ENCODE measurements at places on chromosomes 12 and 14.
A peak's percentile ranks its signal among the peaks of the same experiment; 100 is the strongest.

GRCh38 chr12:67748743-67749040 lies 100.1 kb downstream of the DYRK2 start:
- no peak for DNase-seq

DNA sequence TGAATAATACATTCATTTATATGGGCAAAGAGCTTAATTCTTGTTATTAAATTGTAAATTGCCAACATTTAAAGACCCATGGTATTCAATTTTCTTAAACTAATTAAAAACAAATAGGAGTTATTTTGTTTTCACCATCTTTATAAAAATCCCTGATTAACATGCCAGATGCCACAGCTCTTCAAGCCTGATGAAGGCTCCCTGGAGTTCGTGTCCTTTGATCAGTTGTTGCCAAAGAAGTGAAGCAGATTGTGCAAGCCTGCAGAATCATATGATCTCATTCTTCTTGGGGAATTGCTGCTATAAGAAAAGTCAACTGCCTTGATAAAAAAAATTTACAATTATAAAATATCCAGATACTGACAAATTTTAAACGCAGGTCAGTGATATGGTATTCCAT lies 288.3 kb upstream of the PPFIA2 start:
- DNase-seq, result no peak

DNA sequence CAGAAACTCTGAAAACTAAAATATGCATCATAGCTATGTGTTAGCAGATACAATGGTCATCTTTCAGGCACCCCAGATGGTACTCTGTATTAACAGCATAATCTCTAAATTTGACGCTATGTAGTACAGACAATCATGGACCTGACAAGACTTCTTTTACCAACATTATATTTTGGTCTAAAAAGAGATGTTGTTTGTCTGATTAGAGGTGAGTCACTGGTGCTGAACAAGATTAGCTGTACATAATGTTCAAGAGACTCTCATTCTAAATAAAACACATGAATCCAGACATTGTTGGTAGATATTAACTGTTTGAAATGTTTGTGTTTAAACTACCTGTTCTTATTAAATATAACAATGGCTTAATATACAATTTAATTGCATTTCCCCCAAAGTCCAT lies 146.4 kb upstream of the LMNTD1 start:
- no peak for DNase-seq

GRCh38 chr14:30935445-30935844 lies 61.1 kb downstream of the COCH start:
- no peak for DNase-seq

DNA sequence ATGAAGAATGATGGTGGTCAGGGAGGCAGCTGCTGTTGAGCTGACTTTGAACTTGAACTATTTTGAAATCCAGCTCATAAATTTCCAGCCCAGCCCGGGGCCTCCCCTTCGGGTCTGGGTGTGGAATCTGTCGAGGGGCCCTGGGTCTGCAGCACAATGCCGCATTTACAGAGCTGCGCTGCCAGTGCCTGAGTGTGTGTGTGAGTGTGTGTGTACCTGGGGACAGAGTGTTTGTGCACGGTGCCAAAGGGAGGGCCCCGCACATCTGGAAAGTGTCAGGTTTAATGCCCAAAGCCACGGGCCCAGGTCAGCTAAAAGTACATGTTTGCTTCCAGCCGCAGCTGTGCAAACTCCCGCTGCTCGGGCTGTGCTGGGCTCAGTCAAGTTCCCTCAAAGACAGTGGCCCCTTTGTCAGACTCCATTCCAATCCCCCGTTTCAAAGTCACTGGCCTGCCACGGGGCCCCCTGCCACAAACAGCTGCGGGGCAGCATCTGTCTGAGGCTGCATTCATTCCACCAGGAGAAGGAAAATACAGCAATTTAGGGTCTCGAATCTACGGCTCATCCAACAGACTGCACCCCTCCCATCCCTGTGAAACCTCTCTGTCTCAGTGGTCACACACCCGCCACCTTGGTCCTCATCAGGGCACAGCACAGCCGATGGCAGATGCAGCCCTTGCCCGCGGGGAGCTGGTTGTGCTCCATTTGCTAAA lies 16.3 kb upstream of the RFLNA start:
- DNase-seq, result peak; percentile 54

DNA sequence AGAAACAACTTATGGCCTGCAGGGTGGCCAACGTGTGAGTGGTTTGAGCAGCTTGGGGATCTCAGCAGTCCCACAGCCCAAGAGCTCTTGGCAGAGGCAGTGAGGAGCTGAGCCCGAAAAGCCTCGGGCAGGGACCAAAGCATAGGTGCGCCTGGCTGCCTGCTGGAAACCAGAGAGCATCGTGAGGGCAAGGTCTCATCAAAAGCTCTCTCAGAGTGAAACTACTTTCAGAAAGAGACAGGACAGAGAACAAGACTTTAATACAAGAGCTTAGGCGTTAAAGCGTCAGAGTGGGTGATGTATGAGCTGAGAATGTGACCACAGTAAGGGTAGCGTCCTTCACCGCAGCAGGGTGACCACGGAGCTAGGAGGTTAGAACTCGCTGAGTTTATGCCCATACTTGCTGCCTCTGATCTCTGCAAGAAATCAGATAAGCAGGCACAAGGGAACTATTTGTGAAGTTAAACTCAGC lies 30.8 kb downstream of the LGMN start:
- DNase-seq, result no peak

GRCh38 chr12:89138048-89138852 lies 214.1 kb downstream of the DUSP6 start:
- no peak for DNase-seq

GRCh38 chr12:24378548-24379407 lies 429.3 kb upstream of the SOX5 start:
- DNase-seq, result no peak

- peak; percentile 14 for DNase-seq
These were observed 5.4 kb upstream of the ACVRL1 start for GRCh38 chr12:51901881-51902280.

GRCh38 chr14:78997811-78998210 lies 827.6 kb downstream of the NRXN3 start:
- peak; percentile 26 for DNase-seq

- DNase-seq, result no peak
These were observed 68.5 kb downstream of the BHLHE41 start for GRCh38 chr12:26056335-26056734.

- DNase-seq, result no peak
These were observed 332.3 kb downstream of the ZFP36L1 start for GRCh38 chr14:68460541-68460940.

GRCh38 chr12:20372326-20373096 lies 4.2 kb downstream of the PDE3A start:
- no peak for DNase-seq

DNA sequence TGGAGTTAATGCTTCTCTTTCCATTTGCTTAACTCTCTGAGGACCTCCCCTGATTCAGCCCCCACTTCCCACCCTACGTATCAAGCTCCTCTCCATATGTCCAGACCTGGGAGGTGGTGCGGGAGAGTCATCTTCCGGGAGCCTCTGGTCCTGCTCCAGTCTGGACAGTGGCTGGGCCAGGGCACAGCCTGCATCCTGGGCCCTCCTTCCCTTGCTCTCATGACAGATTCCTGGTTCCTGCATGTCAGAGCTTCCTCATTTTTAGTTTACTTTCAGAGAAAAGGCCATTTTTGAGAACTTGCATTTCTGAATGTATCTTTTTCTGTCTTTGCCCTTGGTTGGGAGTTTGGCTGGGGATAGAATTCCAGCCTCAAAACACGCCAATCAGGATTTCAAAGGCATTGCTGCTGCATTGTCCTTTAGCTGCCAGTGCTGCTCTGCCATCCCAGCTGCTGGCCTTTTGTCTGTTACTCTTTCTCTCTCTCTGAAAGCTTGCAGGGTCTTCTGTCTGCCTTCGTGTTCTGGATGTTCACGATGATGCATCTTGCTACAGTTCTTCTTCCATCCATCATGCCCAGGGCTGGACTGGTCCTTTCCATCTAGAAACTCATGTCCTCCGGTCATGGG lies 54.7 kb downstream of the SLC6A12 start:
- DNase-seq, result no peak

DNA sequence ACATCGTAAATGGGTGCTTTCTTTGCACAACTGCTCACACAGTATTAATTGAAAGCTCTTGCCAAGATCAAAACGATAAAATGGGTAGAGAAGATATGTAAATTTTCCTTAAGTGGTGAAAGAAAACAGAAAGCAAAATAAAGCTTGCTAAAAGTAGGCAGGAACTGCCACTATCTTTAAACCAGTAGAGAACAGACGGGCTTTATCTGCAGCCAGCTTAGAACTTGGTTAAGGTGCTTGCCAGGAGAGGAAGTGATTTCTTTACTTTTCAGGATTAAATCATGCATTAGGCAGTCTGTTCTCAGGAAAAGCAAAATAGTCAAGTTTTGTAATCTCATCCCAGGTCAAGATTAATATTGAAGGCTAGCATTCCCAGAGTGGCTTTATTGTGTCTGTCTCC lies 56.9 kb upstream of the CCDC175 start:
- no peak for DNase-seq

DNA sequence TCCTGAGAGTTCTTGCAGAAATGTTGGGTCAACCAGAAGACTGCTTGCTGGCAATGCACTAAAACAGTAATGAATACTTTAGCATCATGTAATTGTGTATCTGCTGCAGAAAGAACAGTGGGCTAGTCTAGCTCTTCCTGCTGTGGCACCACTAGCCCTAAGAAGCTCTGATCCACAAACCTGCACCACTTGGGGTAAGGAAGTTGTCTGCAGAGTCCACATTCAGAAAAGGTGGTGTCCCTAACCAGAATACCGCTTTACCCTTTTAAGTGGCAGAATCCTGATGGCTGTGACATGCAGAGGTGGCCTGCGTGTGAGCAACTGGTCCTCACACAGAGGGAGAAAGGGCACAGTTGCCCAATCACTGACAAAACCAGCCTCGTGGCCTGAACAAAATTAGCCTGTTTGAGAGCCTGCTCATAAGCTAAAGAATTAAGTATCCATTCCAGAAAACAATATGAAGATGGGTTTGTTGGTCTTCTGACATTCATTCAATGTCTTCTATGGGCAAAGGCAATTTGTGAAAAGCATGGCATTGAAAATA lies 165.8 kb downstream of the PPM1H start:
- no peak for DNase-seq

- DNase-seq, result no peak
These were observed 135.0 kb upstream of the LRIG3 start for GRCh38 chr12:59055204-59055860.

DNA sequence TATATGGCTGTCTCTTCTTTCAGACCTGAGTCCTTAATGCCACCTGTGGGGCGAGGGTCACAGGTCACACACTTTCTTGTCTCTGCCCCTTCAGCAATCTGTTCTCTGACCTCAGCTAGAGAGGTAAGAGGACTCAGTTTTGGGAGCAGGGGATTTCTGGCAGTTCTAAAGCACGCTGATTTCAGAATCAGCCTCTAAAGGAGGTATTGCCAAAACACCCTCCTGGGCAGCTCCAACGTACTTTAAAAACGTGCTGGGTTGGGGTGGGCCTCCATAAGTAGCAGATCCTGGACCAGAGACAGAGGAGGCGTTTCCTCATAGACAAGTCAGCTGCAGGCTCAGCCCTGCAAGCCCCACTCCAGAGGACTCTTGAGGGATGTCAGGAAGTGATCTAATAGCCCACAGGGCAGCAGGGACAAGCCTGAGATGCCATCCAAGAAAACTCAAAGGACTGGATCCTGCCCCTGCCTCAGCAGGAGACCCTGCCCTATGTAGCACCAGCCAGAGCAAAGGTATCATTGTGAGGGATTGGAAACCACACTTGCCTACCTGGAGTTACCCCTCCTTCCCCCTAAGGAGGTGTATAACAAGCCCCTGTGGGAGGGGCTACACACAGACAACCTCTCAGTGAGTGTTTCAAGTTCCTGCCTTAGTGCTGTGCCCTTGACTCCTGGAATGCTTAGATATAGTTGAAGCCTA lies 8.5 kb downstream of the CTDSP2 start:
- no peak for DNase-seq

DNA sequence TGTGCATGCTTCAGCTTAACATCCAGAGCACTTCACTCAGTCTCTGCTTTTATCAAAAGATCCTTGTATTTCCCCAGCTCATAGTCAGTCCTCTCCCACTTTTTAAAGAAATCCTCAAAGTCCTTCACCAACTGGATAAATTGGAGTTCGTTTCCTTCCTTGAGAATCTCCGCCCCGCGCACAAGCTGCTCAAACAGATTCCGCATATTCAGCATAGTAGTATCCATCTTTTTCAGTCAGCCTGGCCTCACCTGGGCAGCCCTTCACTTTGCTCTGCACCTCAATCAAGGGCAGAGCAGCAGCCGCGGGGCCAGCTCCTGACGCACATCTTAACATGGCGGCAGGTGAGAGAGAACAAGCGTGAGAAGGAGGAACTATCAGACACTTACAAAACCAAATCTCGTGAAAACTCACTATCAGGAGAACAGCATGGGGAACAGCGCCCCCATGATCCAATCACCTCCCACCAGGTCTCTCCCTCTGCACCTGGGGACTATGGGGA lies 14.3 kb upstream of the DBX2 start:
- no peak for DNase-seq

DNA sequence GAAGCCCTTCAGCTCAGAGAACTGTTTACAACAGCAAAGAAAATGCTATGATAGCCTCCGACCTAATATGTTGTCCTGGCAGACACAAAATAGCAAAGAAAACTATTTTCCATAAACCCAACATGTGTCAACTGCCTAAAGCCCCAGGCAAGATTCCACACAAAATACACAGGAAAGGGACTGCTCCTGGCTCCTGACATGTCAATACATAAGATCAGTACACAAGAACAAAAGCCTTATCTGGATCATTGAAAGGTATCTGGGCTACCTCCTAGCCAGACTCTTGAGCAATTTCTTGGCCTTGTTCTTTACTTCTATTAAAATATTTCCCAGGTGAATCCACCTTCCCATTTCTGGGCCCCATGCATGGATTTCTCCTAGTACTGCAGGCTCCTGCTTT lies 242.3 kb upstream of the GRIP1 start:
- no peak for DNase-seq

DNA sequence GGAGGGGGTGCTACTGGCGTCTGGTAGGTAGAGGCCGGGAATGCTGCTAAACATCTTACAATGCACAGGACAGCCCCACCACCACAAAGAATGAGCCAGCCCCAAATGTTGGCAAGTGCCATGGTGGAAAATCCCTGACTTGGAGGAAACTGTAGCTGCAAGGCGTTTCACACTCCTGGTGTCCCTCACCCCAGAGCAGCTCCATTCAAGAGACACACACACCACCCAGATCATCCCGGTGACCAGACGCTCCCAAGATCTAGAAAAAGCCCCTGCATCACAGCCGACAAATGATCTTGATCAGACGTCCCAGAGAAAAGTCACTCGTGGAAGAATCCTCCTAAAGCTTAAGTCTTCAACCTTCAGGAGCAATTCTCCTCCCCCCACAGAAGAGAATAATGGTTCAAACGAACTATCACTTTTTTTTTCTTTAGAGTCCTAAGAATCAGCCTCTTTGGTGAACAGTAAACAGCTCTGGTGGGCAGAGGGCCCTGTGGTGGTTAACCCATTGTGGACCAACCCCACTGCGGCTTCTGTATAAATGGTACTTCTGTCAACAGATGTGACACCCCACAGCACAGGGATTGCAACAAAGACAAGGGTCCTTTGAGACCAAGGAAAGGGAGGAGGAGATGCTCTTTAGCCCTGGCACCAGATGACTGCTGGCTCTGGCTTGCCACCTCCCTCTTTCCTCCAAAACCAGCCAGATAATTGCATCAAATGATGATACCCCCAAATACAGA lies 2.7 kb downstream of the GLTP start:
- DNase-seq, result no peak

GRCh38 chr14:75884198-75884611 lies 97.6 kb downstream of the TGFB3 start:
- DNase-seq, result no peak

- no peak for DNase-seq
These were observed 24.1 kb downstream of the CKAP4 start for GRCh38 chr12:106223485-106224354.

GRCh38 chr12:108507971-108508642 lies 7.0 kb upstream of the FICD start:
- DNase-seq, result no peak

- no peak for DNase-seq
These were observed 97.2 kb upstream of the BBS10 start for GRCh38 chr12:76445462-76445861.
